Stimulated activated CD4-positive, alpha-beta T cell treated with anti-CD3 and anti-CD28 coated beads, Interleukin-15, amount 100 ng/mL, for 1 hour (primary cell): ENCODE measurements at places on chromosomes 6 and 20.

DNA sequence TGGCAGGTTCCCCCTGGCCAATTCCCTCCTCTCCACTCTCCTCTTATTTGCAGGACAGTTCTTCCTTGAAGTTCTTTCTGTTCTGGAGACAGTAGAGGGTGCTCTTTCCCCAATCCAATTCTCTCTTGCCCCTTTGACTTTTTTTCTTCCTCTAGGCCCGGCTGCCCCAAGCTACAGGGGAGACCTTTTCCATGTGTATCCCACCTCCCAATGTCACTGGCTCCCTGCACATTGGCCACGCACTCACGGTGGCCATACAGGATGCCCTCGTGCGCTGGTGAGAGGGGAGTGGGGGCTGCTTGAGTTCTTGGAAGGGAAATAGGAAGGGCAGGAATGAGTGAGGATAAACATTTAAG, 1.5 kb downstream of the VARS2 start:
- no peak for DNase-seq

DNA sequence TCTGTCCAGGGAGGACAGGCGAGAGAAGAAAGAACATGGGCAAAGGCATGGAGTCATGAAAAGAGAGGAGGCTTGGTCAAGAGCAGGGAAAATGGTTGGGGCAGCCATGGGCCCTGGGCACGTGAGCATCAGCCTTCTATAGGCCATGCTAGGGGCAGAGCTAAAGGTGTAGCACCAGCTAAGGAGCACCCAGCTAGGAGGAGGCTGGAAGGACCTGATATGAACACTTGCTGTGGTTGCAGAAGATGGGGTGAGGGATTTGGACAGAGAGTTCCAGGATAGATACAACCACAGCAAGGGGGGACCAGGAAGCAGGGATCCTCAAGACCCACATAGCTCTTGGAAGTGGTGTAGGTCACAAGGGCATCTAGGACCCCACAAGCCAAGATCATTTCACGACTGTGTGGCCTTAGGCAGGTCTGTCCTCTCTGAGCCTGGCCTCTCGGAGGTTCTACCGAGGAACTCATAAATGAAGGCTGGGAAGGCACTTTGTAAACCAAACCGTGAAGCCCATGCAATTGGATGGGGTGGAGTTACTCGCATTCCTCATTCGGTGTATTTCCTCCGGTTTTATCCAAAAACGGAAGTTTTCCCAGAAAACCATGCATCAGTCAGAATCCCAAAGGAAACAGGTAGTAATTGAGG, 74.0 kb upstream of the TOP1 start:
- DNase-seq: no peak

DNA sequence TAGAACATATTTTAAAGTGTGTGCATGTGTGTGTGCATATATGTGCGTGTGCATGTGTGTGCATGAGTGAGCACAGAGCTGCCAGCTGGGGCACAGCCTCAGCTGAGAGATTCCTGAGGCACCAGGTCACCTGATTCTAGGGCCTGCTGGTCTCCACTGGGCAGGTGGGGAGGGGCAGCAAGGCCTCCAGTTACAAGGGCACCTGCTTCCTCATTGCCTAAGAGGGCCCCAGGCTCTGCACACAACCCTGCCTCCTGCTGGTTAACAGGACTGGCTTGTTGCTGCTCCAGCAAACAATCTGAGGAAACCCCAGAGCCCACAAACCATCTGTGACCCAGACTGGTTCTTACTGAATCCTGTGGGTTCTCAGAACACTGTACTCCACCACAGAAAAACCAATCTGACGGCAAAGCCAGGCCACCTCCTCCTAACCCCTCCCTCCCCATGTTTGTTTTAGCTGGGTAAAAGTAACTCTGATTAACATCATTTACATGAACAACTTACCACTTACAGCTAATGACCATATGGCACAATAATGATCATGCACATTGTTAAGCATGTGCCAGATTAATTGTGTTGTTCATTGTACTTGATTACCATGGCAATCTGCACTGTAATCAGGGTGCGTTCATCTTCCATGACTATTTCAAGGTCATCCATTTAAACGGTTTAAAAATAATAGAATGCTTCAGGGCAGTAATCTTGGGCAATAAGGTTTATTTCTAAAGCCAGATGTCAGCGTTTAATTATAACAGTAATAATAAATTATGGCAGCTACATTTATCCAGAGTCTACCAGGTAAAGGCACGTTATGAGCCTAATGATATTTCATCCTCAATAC, 23.1 kb upstream of the UBE2J1 start:
- DNase-seq: peak; percentile 40

- DNase-seq: no peak
Measured at GRCh38 chr20:36548704-36549627, 7.6 kb downstream of the MYL9 start.

DNA sequence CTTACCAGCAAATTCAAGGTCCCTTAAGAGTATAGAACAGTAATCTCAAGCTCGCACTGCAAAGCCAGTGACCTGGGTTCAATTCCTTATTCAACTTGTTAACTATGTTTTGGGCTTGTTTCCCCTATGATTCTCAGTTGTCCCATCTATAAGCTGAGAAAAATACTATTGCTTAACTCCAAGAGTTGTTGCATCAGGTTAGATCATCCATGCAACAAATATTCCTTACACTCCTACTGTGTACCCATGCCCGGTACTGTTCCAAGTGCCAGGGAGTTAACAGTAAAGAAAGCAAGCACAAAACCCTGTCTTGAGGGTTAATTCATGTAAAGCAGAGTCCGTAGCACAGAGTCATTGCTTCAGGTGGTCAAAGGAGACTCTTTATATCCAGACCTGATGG, 247.3 kb downstream of the MAFB start:
- no peak for DNase-seq

- DNase-seq: no peak
Measured at GRCh38 chr6:137751768-137752560, 115.1 kb upstream of the TNFAIP3 start.

DNA sequence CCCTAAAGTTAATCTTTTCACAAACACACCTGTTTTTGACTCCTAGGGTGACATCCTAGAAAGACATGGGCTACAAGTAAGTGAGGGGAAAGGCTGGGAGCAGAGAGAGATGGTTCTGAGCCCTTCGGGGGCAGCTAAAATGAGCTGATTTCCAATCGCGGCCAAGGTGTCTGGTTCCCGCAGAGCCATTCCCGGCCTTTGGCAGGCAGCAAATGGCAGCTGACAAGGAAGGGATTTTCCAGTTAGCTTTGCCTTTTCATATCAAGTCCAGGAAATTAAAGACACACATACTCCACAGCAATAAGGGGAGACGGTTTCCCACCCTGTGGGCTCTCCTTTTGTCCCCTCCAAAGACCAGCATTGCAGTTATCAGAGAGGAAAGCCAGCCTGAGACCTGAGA, 228.5 kb downstream of the ZMYND8 start:
- no peak for DNase-seq

DNA sequence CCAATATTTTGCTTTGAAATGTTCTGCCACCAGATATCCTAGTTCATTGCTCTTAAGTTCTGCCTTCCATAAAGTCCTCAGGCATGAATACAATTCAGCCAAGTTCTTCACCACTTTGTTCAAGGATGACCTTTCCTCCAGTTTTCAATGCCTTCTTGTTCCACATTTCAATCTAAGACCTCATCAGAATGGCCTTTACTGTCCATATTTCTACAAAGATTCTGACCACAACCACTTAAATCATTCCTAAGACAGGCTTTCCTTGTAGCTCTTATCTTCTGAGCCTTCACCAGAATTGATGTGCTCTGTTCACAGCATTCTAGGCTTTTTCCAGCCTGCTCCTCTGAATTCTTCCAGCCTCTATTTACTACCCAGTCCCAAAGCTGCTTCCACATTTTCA, 319.0 kb downstream of the HACE1 start:
- DNase-seq: no peak

DNA sequence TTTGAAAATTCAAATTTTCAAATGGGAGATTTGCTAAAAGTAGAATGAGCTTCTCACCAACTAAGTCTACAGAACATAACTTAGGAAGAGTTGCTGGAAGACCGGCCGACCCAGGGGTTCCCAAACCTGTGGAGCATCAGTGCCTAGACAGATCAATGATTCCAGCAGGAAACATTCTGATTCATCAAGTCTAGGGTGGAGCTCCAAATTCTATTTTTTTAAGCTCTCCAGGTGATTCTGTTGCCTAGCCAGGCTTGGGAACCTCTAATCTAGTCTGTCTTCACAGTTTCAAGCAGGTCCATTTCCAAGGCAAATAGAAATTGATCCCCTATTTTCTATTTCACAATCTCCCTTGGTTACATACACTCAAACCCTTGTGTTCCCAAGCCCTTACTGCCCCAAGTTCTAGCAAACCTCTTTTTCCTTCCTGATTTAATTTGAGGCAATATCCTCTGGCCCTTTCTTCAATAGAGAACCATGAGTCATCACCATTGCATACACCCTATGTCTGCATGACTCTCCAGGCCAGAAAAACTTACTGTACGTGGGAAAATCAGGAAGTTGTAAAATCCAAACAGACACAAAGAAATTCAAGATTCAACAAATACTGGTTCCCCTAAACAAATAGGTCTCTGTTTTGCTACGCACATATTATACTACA, 8.9 kb downstream of the ATXN1 start:
- no peak for DNase-seq

DNA sequence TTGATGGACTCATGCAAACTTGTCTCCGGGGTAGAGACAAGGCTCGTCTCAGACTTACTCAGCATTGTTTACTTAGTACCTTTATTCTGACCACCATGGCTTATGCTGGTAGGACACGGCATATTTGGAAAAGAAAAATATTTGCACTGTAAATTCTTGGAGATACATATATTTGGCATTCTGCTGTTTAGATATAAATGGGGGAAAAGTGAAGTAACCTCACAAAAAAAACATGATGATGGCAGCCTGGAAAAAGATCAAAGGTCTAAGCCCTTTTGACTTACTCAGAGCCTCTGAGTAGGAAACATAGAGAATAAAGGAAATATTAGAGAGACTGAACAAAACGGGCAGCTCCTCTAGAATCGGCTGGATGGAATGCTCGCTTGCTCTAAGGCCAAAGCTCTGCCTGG, 32.5 kb downstream of the PDE10A start:
- DNase-seq: no peak

- no peak for DNase-seq
Measured at GRCh38 chr6:106084989-106085691, 996 bp upstream of the PRDM1 start.

DNA sequence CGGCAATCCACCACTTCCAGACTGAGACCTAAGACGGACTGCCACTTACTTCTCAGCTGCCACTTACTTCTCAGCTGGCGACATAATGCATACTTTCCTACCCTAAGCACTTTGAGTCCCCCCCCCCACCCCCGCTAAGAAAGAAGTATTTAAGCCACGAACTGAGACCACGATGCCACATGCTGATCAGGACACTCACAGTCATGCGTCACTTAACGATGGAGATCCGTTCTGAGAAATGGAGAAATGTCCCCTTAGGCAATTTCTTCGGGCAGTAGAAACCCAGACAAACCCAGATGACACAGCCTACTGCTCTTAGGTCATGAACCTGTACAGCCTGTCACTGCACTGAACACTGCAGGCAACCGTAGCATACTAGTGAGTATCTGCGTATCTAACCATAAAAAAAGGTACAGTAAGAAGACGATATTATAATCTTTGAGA, 690 bp downstream of the IFNGR1 start:
- DNase-seq: no peak

- DNase-seq: no peak
Measured at GRCh38 chr6:115717472-115717871, 343.2 kb downstream of the FRK start.

GRCh38 chr6:24493945-24494820, 586 bp upstream of the ALDH5A1 start:
- no peak for DNase-seq

- DNase-seq: no peak
Measured at GRCh38 chr6:25403150-25403549, 124.0 kb downstream of the CARMIL1 start.

DNA sequence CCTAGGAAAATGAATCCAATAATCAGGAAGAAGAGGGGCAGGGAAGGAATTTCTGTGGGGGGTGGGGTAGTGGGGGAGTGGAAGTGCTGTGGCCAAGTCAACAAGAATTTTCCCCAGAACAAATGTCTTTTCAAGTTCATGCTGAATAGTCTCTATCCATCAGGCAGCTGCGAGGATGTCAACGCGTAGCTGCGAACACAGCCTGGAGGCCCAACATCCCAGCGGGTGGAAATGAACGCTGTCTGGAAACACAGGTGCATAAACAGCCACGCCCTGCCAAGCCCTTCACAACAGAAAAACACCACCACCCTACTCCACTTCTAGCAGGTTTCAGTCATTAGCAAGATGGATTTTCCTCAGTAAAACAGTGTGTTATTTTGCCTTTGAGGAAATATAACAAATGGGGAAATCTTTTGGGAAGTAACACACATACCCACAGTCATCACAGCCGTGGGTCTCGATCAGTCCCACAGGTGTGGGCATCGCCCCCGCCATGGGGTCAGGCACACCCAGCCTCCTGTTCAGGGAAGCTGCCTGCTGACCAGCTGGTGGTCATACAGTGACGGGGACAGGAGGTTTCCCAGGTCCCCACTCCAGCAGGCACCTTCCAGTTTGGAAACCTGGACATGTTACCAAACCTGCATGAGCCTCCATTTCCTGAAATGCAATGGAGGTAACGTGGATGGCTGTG, 112.1 kb upstream of the THBS2 start:
- DNase-seq: no peak

DNA sequence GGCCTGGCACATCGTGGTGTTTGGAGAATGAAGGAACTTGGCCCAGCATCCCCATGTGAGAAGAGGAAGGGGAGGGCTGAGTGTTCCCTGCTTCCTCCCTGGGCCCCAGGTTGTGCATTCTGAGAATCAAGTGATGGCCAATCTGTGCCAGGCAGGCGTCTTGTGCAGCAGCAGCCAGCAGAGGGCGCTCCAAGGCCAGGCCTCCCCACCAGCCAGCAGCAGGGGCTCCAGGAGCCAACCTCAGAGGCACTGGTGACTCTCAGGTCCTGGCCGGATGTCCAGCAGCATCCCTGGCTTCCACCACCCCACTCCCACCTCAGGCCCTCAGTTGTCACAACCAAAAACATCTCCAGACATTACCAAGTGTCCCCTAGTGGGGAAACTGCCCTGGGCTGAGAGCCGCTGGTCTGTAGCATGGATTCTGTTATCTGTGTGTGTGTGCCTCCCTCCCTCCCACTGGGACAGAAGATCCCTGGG, 192.0 kb downstream of the PREX1 start:
- DNase-seq: peak; percentile 38

GRCh38 chr6:33431880-33432541, 12.1 kb downstream of the SYNGAP1 start:
- no peak for DNase-seq

DNA sequence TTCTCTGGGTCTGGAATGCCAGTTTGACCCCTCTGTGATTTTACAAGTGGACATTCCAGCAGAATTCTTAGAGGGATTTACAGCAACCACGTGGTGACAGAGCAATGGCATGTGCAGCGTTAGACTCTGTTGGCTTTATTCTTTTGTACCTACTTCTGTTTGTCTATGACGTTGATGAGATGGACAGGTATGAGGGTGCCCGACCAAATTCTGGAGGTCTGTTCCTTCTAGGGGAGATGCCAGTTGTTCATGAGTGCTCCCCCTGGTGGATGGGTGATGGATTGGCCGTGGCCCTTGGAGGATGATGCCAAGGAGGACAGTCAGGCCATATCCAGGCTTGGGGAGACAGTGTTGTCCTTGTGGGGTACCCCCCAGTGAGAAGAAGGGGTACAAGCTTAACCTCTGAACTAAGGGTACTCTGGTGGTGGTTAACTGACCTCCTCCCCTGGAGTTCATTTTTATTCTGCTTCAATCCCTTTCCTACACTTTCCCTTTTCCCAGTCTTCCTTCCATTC, 198.6 kb downstream of the DTNBP1 start:
- peak; percentile 20 for DNase-seq

GRCh38 chr6:12150812-12151432, 138.8 kb downstream of the HIVEP1 start:
- no peak for DNase-seq

GRCh38 chr20:6480328-6481200, 286.9 kb upstream of the BMP2 start:
- no peak for DNase-seq
